ENCODE measurements at places on chromosomes 6 and 20. TPM values are rescaled to one million over a fixed set of nuclear protein-coding genes. Genes with fewer than 3 reads are reported as not detected.

NKAPL gene
- polyA plus RNA-seq = 2.2 TPM

ZFP57 gene
- polyA plus RNA-seq = 0.21 TPM

ZSCAN23 gene
- 17.8 TPM for polyA plus RNA-seq

GUCA1A gene
- polyA plus RNA-seq = 0.13 TPM

TSBP1 gene
- polyA plus RNA-seq = not detected

GRCh38 chr6:53412751-53413150, 64.0 kb upstream of the ELOVL5 start:
- no peak for DNase-seq

DNA sequence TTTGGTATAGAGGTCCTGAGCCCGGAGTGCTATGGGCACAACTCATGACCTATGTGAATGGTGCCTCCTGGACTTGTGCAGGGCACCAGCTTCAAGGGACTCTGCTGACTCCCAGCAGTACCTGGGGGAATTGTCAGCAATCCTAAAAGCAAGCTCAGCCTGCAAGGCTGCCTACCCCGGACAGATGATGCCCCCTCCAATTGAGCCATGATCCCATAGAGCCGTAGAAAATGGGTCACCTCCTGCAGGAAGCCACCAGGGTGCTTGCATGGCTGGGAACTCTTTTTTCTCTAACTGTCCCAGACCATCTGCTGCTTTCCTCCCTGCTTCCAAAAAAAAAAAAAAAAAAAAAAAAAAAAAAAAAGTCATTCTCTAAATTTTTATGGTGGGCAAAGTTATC, 12.9 kb upstream of the PRND start:
- no peak for DNase-seq

GRCh38 chr20:13318871-13319521, 97.9 kb downstream of the ISM1 start:
- DNase-seq = no peak

DNA sequence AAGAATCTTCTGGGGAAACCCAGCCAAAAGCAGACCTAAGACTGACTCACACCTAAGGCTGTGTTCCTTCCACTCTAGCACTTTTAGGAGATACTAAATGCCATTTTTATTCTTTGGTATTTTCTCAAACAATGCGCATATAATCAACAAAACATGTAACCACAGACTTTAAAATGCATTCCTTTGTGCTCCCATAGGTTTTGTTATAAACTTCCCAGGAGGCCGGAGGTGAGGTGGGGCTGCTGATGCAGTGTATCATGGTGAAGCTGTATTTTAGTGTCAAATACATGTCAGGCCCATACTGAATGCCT, 155.2 kb downstream of the BTBD3 start:
- no peak for DNase-seq

DNA sequence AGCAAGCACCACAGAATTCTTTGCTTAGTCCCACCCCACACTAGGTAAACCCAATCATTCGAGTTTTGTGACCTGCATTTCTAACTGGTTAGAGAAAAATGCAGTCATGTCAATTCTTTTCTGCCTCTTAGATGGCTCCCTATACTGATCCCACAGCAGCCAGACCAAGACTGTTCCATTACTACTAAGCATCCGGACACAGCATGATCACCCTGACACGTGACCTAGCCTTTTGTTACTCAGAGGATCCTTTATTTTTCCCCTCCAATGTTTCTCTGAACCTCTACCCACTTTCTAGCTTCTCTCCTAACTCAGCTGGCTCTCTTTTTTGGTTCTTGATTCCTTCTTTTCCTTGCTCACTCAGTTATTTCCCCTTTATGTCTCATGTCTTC, 87.9 kb downstream of the PDE10A start:
- no peak for DNase-seq

- DNase-seq = no peak
These were observed 86.2 kb downstream of the LAMP5 start for GRCh38 chr20:9600562-9600961.

Measured in left renal cortex interstitium (tissue), 4 donors.